ENCODE measurements at places on chromosomes 3 and 15.

GRCh38 chr15:29451201-29451781 lies 181.7 kb upstream of the NSMCE3 start:
- DNase-seq = no peak

GRCh38 chr3:124258057-124258500 lies 266.2 kb upstream of the ROPN1 start:
- DNase-seq = no peak

DNA sequence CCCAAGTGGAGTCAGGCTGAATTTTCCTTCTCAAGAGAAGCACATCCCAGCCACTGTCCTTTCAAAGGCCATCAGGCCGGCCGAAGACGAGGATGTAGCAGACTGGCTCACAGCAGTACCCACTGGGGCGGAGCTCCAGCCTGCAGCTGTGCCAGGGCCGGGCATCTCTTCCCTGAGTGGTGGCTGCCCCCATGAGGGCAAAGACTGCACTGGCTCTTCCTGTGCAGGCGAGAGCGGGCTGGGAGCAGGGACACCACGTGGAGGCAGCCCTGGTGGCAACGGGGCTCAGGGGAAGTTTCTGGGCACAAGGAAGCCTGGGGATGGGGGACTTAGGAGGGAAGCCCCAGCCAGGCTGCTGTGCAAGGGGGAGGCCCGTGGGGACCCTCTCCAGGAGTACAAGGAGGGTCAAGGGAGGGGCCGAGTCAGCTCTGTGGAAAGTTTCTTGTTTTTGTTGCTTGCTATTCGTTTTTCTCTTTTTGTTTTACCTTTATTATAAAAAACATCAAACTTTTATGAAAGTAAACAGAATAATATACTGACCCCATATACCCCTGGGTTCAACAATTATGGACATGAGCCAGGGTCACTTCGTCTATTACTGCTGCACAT lies 66.1 kb downstream of the RPN1 start:
- DNase-seq = peak; percentile 33

- DNase-seq = no peak
Measured at GRCh38 chr15:46708226-46708625, 1009.1 kb upstream of the SEMA6D start.

DNA sequence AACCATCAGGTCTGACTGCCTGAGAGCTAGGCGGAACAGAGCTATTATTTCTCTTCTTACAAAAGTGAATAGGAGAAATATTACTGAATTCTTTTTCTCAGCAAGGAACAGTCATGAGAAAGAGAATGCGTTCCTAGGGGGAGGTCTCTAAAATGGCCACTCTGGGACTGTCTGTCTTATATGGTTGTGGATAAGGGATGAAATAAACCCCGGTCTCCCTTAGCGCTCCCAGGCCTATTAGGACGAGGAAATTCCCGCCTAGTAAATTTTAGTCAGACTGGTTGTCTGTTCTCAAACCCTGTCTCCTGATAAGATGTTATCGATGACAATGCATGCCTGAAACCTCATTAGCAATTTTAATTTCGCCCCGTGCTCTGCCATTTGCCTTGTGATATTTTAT lies 20.1 kb upstream of the WDR5B start:
- no peak for DNase-seq

- no peak for DNase-seq
Measured at GRCh38 chr3:184377882-184378445, at the start of gene THPO. THPO (minus strand) TSS chr3:184378207; CDS start chr3:184376259, 1,948 bp downstream.

- DNase-seq = no peak
Measured at GRCh38 chr3:160279657-160280056, 54.4 kb downstream of the C3orf80 start.

- DNase-seq = no peak
Measured at GRCh38 chr3:52162250-52162872, 8.1 kb upstream of the POC1A start.

- DNase-seq = no peak
Measured at GRCh38 chr3:184757022-184757651, 45.3 kb upstream of the MAGEF1 start.

- no peak for DNase-seq
Measured at GRCh38 chr15:63994073-63994600, 52.1 kb downstream of the DAPK2 start.

DNA sequence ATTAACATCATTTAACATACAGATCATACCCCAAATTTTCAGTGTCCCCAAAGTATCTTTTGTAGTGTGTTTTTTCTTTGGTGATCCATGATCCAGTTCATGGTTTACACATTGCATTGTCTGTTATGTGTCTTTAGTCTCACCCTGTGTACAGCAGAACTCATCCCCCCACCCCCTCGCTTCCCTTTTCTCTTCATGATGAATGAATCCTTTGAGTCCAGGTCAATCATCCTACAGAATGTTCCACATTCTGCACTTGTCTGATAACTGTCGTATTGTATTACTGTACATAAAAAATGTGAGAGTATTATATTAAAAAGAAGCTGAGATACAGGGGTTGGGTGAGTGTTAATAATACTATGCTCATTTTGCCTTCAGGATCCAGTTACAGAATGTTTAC lies 14.6 kb upstream of the NIT2 start:
- DNase-seq = no peak

DNA sequence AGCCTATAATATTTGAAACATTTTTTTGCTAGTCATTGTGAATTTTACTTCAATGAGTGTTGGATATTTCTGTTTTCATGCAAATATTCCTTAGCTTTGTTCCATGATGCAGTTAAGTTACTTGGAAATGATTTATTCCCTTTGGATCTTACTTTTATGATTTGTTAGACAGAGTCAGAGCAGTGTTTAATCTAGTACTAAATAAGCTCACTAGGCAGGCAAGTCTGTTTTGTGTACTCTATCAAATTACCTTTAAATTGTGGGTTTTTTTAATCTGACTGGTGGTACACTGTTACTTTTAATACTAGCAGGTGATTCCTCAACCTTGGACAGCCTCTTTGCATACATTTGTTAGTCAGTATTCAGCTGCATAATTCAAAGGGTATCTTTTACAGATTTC lies 173.3 kb upstream of the MBNL1 start:
- DNase-seq = no peak

DNA sequence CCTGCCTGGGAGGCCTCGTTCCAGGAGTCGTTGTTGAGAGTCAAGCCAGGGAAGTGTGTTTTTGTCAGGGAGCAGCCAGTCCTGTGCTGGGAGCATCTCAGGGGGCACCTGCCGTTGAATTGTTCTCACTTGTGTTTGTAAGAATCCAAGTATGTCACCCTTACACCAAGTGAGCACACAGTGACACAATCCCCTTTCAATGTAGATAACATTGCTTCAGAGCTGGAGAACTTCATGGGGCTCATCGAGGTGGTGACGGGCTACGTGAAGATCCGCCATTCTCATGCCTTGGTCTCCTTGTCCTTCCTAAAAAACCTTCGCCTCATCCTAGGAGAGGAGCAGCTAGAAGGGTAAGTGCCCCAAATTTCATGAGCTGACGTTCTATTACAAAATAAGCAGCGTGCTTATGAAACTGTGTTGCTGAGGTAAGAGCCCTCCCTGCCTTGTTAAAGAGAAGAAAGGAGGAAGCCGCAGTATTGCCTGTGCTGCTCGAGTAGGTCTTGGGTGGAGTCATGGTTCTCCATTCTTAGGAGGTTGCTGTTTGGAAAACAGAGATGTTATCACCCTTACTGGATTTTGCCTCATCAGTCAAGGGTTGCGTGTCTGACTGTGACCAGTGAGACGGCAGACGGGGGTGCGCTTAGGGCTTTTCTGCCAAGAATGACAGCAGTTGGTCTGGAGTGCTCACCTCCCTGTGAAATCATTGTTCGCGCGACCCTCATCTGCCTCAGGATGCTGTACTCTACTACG lies 108.1 kb downstream of the PGPEP1L start:
- DNase-seq = no peak

DNA sequence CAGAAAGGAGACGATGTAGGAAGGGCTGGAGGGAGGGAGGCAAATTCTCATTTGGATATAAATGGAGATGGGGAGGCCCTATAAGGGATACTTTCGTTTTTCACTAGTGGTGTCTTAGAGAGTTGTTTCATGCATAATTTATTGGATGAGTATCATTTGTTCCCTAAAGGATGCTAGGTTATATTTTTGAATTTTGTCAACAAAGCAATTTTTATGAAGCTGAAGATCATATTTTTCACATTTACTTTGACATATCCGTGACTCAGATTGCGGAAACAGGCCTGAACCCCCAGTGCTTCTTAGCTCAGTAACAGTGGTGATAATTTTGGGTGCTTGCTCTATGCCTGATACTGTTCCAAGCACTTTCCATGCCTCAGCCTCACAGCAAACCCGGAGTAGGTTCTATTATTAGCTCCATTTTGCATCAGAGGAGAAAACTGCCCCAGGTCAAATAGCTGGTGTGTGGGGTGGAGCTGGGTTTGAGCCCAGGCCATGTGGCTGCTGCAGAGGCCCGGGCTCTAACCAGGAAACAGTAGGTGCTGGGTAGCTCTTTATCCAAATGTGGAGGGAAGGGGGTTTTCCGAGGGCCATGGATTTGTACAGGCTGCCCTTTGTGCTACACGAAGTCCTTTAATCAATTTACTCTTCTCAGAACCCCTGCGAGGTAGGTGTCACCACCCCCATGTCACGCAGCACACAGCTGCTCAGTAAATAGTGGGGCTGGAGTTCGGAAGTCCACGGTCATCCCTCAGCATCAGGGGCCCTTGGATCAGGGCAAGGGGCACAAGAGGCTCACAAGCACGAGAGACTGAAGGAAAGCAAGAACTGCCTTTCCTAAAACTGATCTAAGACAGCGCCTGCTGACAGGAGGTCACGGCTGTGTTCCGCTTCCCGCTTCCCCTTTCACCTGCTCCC lies 99.1 kb downstream of the SLC49A4 start:
- DNase-seq = no peak

DNA sequence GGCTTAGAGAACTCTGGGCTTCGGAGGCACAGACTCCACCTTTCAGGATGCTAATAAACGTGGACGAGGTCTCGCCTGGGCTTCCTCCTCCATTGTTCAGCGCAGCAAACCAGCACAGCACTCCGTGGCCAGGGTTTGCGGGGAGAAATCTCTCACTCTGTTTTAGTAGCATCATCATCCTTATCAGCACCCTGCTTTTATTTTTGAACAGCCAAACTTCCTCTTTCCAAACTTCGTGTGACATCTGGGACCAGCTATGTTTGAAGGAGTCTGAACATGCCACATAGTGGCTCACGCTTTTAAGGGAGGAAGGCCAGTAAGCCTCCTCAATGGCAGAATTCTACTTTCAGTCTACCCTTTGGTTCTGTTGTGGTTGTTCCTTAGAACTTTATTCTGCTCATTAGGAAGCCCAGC lies 149.0 kb downstream of the PGPEP1L start:
- no peak for DNase-seq

GRCh38 chr15:32028921-32029320 lies 1.4 kb upstream of the CHRNA7 start:
- no peak for DNase-seq

- DNase-seq = no peak
Measured at GRCh38 chr3:174333640-174334039, 525.5 kb upstream of the NAALADL2 start.

GRCh38 chr15:59688423-59688781 lies 718 bp downstream of the BNIP2 start:
- no peak for DNase-seq

DNA sequence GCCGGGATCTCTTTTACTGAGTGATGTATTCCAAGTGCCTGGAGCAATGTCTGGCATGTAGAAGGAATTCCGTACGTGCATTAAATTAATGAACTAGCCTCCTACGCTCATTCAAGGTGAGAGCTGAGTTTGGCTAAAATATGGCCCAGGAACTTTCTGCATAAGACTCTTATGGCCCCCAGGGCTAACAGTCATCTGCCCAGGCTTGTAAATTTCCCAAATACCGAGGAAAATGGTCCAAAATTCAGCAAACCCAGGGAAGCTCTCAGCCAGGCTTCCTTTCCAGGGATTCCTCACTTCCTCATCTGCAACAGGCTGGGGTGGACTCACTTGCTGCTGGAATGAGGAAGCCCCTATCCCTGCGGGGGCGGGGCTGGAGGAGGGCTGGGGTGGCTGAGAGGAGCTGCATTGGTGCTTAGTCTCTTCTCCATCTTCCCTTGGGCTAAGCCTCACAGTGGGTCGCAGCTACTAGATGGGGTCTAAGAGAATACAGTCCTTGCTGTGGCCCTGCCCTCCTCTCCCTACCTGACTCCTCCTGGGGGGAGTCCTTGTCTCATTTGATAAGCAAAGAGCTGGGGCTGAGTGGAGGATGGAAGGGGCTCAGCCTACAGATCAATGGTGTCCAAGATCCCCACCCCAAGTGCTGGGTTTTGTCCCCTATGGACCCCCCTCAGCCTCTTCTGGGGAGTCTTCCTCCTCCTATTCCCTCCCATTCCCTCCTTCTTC lies 28.5 kb upstream of the APOD start:
- peak; percentile 13 for DNase-seq

DNA sequence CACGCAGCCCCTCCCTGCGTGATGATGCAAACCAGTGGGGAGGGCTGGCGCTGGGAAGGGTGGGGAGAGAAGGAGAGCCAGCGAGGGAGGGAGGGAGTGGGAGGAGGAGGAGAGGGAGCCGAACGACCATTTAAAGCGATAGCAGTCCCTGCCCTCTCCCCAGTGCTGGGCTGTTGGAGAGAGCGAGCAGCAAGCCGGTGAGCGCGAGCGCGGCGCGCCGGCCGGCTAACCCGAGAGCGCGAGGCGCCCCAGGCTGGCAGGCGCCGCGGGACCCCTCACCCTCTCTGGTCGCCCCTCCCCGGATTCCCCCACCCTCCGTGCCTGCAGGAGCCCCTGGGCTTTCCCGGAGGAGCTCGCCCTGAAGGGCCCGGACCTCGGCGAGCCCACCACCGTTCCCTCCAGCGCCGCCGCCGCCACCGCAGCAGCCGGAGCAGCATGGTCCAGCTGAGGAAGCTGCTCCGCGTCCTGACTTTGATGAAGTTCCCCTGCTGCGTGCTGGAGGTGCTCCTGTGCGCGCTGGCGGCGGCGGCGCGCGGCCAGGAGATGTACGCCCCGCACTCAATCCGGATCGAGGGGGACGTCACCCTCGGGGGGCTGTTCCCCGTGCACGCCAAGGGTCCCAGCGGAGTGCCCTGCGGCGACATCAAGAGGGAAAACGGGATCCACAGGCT lies at the start of gene GRM7:
TSS of gene GRM7 (plus strand) at position 162 of the 671 bp plus-strand sequence.
- no peak for DNase-seq

DNA sequence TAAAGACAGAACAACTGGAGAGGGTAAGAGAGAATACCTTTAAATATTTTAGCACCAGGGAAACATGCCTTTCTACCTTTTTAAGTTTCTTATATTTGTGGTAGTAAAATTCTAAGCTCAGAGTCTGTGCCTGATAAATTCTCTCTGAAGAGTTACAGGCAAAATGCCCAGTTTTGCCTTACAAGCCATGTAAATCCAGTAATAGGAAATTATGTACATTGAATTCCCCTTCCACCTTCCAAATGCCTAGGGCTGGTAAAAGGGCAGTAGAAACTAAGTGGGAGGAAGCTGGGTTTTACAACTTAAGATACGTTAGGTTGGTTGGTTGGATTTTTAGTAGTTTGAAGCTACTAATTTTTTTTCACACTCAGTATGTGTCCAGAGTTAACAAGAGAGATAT lies 43.1 kb upstream of the TP63 start:
- no peak for DNase-seq

- DNase-seq = no peak
Measured at GRCh38 chr15:90598031-90598577, 68.4 kb downstream of the CRTC3 start.
